ENCODE measurements at places on chromosomes 5 and 9.

- DNase-seq = no peak
Measured at GRCh38 chr5:31049936-31050704, 143.4 kb upstream of the CDH6 start.

DNA sequence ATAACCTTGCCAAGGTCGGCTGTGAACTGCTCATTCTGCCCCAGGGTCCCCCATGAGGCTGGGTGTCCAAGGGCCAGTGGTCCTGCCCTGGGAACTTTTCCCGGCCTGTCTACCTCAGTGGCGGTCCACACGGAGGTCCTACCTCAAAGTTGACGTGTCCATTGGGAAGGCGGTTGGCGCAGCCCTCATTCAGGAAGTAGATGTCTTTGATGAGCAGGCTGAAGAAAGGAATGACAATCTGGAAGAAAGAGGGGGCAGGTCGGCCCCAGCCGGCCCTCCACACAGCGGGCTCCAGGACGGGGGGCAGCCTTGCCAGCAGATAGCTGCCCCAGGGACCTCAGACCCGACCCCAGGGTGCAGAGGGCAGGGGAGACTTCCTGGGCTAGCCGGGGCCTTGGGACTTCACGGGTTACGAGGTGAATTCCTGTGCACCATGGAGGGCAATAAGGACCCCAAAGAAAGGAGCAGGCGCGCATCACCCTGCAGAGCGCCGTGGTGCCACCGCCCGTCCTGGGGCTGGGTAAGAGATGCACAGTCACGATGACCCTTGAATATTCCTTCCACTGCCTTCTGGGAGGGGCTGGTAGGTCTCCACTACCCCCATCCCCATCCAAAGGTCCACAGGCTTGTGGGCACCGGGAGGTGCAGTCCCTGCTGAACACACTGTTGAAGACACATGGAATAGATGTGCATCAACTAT is 42.9 kb upstream of the RNF130 start:
- no peak for DNase-seq

GRCh38 chr5:139638090-139638735 is 9.9 kb upstream of the CXXC5 start:
- no peak for DNase-seq

DNA sequence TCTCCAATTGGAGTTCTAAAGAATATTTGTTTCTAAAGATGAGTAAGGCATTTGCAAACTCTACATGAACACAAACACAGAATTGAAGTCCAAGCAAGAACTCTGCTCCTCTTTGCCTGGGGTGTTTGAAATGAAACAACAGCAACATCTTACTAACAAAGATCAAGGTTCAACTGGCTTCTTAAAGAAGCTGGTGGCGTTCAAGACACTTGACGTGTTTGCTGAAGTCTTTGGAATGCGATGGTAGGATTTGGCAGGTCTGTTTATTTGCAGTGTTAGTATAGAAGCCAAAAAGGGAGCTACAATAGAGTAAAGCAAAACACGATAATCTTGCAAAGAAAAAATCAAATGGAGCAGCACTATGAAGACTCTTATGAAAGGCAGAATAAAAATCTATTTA is 94.9 kb downstream of the BASP1 start:
- DNase-seq = no peak

DNA sequence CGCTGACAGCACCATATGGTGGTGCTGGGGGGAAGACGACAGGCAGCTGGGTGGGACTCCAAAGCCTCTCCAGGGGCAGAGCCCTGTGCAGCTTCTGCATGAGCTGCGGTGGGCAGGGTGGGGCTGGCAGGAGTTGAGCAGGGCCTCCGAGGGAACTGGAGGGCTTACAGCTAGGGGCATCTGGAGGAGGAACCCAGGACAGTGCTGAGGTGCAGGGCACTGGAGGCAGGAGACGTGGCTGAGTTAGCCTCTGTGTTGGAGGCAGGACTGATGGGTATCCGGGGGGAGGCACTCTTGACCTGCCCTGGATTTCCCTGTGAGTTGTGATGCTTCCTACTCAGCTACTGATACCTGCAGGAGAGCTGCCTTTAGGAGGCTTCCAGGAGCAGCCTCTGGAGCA is 45.0 kb downstream of the TENT4A start:
- DNase-seq = no peak

DNA sequence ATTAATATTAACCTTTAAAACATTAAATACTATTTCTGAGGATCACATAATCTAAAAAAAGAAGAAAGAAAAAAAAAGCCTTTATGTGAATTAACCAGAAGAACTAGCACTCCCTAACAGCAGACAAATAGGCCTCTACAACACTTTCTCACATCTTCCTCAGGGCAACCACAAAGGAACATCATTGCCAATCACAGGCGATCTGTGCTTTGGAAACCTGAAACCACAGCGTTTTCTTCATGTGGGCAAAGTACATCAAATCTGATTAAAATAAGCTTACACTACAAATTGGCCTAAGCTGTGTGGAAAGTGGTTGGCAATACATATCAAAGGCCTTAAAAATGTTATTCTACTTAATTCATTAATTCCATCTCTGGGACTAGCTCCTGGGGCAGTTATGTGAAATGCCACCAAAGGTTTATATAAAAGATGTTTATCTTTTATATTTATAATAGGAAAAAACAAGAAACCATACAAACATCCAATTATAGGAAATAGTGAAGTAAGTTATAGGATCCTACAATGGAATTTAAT is 184.8 kb upstream of the TBCA start:
- no peak for DNase-seq

GRCh38 chr9:135033487-135033886 is 54.0 kb upstream of the OLFM1 start:
- DNase-seq = no peak

- DNase-seq = no peak
Measured at GRCh38 chr5:5645891-5646290, 223.4 kb downstream of the ICE1 start.

Data from stimulated activated CD4-positive, alpha-beta T cell treated with anti-CD3 and anti-CD28 coated beads, Interleukin-15, amount 100 ng/mL, for 24 hours (primary cell).